ENCODE measurements at places on chromosomes 6 and 20. TPM values are rescaled to one million over a fixed set of nuclear protein-coding genes. Genes with fewer than 3 reads are reported as not detected.

TRIM15 gene
- not detected for total RNA-seq

VARS1 gene
- total RNA-seq = 111 TPM

SHLD1 gene
- 2.1 TPM for total RNA-seq

EMILIN3 gene
- 0.30 TPM for total RNA-seq

RHAG gene
- not detected for total RNA-seq

SOX12 gene
- total RNA-seq = 16.0 TPM

GSTA1 gene
- total RNA-seq = not detected

METTL24 gene
- not detected for total RNA-seq

PKHD1 gene
- total RNA-seq = not detected

ECT2L gene
- not detected for total RNA-seq

RIN2 gene
- 18.2 TPM for total RNA-seq

ETV7 gene
- total RNA-seq = 0.30 TPM

NQO2 gene
- 44.3 TPM for total RNA-seq

NOP56 gene
- total RNA-seq = 145 TPM
